Cortex of kidney (tissue), 1 donor: ENCODE measurements at places on chromosomes 4 and X.

DNA sequence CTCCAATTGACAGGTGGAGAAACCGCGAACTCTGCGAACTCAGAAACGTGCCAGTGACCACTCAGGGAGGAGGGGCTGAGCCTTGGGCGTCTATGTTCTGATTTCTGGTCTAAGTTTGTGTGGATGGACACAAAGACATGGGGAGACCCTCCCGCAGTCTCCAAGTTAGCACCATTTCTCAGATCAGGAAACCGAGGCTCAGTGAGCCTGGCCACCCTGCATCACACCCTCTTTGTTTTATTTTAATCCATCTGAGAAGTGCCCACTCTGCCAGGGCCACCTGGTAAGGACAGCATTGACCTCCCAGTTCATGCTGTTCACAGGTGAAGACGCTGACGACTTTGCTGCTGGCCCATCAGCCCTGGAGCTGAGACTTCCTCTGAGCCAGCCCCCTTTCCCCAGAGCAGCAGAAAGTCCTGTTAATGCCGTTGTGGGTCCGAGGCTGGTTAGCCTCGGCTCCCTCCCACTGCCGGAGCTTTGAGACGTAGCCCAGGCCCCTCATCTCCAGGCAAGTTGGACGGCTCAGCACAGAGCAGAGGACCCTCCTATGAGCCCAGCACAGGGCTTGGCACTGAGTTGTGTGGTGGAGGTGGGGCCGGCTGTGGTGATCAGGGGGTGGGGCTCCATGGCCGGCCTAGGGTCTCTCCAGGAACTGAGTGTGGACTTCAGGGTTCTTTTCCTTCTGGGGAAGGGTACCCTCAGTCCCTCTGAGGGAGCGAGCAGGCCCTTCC lies 43.7 kb downstream of the PSAPL1 start:
- DNase-seq = no peak

DNA sequence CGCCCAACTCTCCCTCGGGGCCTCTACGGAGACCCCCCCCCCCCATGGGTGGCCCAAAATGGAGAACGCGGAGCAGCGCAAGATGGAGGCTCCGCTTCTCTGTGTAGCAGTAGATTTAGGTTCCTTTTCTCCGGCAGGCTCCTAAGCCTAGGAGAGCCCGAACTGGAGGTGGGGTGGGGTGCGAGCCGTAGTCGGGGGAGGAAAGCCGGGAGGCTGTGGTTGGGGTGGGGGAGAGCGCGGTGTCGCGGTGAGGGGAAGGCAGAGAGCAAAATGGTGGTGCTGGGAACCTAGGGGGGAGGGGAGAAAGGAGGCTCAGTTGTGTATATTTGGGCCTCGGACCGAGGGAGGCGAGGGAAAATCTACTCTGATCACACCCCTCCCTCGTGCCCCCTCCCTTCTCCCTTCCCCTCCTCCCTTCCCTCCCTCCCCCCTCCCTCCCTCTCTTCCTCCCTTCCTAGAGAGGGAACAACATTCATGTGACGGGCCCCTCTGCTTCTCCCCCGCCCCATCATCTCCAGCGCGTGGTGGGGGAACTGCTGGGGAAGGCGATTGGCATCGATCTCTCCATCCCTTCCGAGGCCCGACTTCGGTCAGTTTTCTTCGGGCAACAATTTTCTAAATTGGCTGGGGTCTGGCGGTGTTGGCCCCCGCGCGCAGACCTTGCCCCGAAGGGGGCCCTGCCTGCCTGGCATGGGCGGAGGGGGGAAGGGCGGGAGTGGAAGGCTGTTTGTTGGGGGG lies at the start of gene STAG2:
TSS of gene STAG2 (plus strand) at position 439 of the 738 bp plus-strand sequence. CDS start 60,922 bp downstream, outside the sequence.
- peak; percentile 2 for DNase-seq

- no peak for DNase-seq
Measured at GRCh38 chr4:15552557-15553362, 83.1 kb downstream of the CC2D2A start.

DNA sequence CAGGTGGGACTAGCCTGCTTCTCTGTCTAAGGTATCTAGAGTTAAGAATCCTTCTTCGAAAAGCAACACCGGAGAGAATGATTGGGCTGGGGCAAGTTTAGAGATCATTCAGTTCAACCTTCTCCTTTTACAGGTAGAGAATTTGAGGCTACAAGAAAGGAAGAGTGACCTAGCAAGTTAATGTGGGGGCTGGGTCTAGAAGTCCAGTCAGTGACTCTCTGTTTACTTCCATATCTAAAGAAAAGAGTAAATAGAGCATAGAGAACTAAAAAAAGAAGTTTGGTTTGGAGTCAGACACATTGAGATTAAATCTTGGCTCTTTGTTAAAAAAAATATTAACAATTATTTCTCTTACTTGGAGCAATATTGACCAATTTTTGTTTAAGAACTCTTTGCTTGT lies 64.1 kb upstream of the NPNT start:
- DNase-seq = no peak

GRCh38 chrX:17670874-17671273 lies 66.4 kb upstream of the SCML1 start:
- DNase-seq = no peak

DNA sequence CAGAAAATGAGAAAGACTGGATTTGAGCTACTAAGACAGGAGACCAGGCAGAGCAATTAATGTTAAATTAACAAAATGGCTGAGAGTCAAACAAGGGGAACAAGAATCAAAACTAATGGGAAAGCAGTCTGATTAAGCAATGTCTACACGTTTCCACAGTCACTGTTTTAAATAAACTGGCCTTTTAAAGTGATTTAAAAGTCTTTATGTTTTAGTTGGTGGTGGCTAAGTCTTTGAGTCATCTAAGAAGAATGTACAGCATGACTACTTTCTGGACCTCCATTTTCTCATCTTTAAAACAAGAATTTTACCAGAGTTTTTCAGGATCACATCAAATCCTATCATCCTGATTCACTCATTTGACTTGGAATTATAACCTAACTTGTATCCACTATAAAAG lies 233.8 kb downstream of the ENOX2 start:
- no peak for DNase-seq

GRCh38 chr4:86815653-86816052 lies 33.5 kb downstream of the SLC10A6 start:
- DNase-seq = no peak

DNA sequence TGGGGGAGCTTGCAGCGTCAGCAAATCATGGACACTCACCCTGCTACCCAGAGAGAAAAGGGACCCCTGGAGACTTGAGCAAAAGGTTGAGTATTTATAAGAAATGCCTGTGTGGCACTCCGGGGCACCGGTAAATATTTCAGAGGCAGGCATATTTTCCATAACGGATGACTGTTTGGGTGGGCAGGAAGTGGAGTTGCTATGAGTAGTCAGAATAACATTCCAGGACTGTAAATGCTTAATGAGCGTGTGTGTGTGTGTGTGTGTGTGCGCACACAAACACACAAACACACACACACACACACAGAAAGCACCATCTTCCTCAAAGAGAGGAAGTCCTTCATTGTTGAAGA lies 74.6 kb downstream of the MXRA5 start:
- no peak for DNase-seq

- DNase-seq = no peak
Measured at GRCh38 chrX:1026263-1027015, 186.0 kb downstream of the CRLF2 start.

DNA sequence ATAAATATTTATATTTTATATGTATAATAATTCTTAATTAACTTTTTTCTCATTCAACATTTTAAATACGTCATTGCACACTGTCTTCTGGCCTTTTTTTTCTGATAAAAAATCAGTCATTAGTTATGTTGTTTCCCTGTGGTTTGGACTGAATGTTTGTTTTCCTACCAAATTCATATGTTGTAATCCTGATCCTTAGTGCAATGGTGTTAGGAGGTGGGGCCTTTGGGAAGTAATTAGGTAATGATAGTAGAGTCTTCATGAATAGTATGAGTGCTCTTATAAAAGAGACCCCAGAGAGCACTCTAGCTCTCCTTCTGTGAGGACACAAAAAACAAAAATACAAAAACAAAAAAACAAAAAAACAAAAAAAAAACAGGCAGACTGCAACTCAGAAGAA lies 117.2 kb downstream of the GASK1B start:
- no peak for DNase-seq

DNA sequence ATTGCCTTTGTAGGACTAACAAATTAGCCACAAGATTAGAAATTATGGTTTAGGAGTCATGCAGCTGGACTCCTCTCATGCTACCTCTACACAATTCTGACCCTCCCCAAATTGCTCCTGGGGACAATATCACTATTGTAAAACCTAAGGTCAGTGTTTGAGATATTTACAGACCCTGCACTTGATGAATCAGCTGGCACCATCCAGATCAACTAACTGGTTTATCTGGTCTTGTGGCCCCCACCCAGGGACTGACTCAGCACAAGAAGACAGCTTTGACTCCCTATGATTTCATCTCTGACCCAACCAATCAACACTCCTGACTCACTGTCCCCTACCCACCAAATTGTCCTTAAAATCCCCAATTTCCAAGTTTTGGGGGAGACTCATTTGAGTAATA lies 192.4 kb downstream of the STPG2 start:
- DNase-seq = no peak

- DNase-seq = no peak
Measured at GRCh38 chr4:2333356-2333841, 71.5 kb upstream of the MXD4 start.

- no peak for DNase-seq
Measured at GRCh38 chrX:29935455-29935854, 279.9 kb upstream of the MAGEB2 start.

DNA sequence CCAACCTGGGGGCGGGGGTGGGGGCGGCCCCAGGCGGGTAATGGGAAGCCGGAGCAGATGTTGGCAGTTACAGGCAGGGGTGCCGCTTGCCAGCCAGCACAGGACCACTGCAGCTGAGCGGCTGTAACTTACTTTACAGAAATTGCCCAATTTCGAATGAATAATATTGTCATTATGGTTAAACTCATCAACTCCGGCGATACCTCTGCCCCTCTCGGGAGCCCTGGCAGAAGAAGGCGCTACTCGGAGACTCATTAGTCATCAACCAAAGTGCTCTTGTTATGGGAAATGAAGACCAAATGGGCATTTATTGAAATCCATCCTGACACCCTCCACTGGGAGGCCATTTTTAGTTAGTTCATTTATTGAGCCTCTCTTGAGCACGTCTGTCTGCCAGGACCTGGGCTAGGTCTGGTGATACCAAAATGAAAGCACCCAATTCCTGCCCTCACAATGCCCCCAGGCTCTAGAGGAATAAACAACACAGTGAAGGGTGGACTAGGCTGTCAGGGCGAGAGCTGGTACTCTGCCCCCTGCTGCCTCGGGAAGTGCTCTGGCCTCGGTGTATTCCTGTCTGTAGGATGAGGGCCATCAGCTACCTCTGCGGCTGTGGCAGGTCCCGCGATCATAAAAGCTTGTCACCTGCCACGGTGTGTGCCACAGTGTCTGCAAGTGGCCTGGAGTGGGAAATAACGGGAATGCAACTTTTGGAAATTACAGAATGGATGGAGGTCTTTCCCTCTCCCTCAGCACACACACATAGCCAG lies 159.1 kb upstream of the PSAPL1 start:
- no peak for DNase-seq

DNA sequence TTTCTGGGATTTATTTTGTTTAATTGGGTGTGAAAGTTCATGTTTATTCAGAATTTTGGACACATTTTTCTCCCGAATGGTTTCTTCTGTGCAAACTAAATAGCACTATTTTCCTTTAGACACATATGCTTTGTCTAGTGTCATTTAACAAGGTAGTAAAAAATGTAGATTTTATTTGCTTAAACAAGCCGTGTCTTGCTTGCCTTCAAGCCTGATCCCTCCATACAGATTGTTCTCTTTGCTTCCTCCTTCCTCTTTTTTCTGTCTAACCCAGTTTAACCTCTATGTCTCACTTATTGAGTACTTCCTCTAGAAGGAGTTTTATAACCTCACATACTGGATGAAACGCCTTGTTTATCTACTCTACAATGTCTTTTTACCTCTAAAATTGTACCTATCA lies 211.8 kb downstream of the NPFFR2 start:
- no peak for DNase-seq

GRCh38 chrX:3545901-3546300 lies 167.5 kb downstream of the PRKX start:
- no peak for DNase-seq

- no peak for DNase-seq
Measured at GRCh38 chr4:88957570-88957969, 99.4 kb downstream of the FAM13A start.

GRCh38 chr4:71867598-71867997 lies 83.7 kb upstream of the GC start:
- no peak for DNase-seq

DNA sequence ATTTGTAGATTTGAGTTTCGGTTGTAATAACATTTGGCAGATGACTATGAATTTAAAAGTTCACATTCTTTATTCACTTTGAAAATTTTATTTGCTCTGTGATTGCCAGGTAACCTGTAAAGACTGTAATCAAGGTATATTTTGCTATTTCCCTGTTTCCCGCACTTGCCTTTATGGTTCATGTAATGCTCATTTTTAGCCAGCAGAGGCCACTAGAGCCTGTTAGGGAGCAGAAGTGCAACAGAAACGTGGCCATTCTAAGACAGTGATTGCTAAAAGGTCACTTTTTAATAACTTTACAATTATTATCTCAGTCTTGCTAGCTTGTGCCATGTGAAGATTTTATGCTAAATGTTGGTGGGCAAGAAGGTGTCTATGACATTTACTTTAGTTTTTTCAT lies 12.4 kb downstream of the YIPF6 start:
- DNase-seq = no peak

DNA sequence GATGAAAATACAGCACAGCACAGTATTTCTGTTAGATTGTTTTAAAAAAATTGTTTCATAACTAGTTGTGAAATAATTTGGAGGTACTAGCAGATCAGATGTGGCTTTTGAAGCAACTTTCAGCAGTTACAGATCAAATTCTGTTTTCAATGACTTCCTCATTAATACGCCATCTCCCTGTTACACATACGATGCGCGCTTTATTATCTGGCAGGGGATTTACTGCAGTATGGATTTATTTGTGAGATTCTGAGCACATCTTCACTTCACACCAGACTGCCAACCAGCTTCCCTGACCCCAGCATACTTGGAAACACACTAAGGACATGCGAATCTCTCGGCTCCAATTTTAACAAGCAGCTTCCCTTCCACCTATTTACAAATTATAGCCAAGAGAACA lies 235.5 kb upstream of the DIAPH2 start:
- DNase-seq = no peak

DNA sequence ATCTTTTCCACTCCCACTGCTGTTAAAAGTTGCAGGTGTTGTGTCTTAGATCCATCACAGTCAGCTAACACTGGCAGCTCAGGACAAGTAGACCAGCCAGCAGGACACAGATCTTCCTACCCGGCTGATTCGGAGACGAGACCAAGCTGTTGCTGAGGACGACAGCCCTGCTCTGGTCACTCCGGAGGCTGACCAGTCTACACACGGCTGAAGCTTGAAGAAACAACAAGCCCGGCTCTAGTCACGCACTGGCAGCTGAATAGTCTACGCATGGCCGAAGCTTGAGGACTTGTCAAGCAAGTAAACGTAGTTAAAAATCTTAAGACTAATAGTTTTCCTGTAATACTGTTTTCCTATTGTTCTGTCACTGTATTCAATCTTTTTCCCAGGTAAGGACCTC lies 1.8 kb downstream of the ACOX3 start:
- no peak for DNase-seq

DNA sequence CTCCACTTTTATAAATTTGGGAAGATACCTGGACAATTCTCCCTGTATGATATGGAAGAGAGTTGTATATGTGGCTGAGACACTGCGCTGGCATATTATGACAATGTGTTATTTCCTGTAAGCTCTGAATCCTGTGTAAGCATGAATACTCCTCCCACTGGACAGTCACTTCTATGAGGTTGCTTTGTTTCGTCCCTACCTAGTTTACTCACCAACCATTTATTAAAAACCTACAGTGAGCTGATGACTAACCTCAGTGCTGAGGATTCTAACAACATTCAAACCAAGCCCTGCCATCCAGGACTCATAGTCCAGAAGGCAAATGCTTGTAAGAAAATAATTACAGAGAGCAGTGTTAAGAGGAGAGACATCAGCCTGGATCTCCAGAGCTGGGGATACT lies 1632.9 kb upstream of the TENM3 start:
- no peak for DNase-seq
